Left renal cortex interstitium (tissue), 4 donors: ENCODE measurements at places on chromosomes 12 and 14. TPM values are rescaled to one million over a fixed set of nuclear protein-coding genes. Genes with fewer than 3 reads are reported as not detected.

The DNAH10 gene
- polyA plus RNA-seq: 6.0 TPM

The CDK17 gene
- 38.5 TPM for polyA plus RNA-seq

The CMTM5 gene
- polyA plus RNA-seq: 1.5 TPM

The TMPRSS12 gene
- 0.10 TPM for polyA plus RNA-seq

The ACTR6 gene
- 31.9 TPM for polyA plus RNA-seq

The ARMH4 gene
- 72.3 TPM for polyA plus RNA-seq

The YBX3 gene
- 234 TPM for polyA plus RNA-seq

The GPR137C gene
- polyA plus RNA-seq: 5.9 TPM

- DNase-seq: no peak
Measured at GRCh38 chr12:49200919-49201594, 12.2 kb upstream of the TUBA1A start.

- no peak for DNase-seq
Measured at GRCh38 chr12:47785036-47785886, 12.2 kb downstream of the SLC48A1 start.

GRCh38 chr14:32552766-32553165 is 223.7 kb downstream of the AKAP6 start:
- DNase-seq: no peak

DNA sequence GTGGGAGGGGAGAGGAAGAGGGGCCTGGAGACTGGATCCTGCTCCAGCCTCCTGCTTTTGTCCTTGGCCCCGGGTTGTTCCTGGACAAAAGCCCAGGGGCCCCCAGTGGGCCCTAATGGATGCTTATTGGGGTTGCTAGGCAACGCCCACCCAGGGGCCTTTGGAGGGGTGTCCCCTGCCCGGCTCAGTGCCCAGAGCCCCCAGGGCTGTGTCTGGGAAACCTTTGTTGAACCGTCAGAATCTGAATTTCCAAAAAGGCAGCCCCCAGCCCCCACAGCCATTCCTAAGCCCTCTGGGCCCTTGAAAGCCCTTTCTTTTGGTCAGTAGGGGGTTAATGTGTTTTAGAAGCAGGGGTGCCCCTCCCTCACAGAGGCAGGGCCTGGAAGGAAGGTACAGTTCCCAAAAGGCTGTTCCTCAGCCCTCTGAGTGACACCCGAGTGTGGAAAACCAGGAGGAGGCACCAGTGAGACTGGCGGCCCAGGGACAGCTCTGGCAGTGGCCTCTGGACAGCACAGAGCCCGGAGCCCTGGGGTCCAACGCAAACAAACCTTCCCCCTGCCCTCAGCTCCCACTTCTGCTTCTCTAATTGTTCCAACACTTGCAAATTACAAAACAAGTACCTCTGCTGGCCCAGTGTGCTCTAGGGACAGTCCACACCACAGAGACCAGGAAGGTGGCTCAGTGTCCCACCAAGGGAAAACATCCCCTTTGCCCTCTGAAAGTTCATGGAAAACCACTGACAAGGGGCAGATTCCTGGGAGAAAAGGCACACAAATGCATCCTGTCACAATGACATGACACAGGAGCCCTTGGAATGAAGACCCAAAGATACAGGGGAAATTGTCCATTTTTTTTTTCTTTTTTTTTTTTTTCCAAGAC is 19.4 kb downstream of the HHIPL1 start:
- no peak for DNase-seq

DNA sequence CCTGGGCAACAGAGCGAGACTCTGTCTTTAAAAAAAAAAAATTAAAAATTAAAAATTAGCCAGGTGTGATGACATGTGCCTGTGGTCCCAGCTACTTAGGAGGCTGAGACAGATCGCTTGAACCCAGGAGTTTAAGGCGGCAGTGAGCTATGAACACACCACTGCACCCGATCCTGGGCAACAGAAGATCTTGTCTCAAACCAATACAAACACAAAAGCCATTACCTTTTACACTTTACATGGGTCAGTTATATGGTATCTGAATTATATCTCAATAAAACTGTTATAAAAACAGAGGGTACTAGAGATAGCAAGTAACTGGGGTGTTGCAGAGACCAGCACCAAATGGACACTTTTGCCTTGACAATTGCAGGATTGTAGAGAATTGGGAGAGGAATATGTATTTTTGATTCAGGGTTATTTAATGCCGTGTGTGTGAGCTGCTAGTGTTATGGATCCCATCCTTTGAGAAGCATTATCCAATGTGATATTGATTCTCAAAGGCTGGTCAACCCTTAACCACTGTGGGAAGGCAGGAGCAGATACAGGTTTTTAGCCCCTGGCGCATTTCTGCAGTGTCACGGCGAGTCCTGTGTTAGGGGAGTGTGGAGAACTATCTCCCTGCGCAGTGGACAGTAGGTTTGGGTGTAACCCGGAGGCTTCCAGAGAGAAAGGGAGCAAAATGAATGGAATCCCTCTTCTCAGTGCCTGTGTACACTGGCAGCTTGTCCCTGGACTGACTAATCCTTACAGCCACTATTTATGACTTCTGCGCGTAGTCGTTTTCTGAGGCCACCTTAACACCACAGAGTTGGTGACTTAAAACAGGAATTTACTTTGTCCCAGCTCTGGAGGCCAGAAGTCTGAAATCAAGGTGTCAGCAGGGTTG is 4.3 kb downstream of the PSMD9 start:
- no peak for DNase-seq

GRCh38 chr12:6603095-6603567 is 4.0 kb downstream of the CHD4 start:
- no peak for DNase-seq

GRCh38 chr14:60204843-60205774 is 39.9 kb upstream of the DHRS7 start:
- DNase-seq: no peak

DNA sequence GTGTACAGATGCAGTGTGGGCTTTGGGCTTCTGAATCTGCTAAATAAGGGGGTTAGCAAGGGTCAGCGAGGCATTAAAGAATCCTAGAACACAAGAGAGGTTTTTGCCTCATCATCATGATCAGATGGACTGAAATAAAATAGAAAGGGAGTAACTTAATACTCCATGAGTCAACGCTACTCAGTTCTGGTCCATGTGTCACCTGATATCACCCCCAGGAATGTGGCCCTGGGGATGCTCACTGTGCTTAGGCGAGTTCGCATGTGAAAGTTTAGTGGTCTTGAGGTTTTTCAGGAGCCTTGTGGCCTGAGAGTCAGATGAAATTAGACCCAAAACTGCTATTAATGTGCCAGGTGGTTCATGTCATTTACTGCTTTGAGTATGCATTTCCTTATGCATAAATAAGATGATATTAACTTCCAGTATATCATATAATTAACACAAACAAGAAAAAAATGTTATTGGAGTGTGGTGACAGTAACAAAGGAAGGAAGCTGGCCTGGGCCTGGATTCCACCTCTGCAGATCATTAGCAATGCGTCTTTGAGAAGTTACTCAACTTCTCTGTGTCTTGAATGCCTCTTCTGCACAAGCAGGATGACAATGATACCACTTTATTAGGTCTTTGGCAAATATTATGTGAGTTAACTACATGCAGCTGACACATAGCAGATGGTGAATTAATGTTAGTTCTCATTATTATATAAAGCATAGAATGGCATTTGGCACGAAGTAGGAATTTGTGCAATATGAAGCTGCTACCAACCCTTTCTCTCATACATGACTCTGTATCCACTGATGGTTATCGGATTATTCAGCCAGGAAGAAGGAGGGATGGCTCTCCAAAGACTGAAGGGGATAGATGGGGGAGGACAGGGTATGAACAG is 1272.6 kb downstream of the AACS start:
- peak; percentile 23 for DNase-seq

DNA sequence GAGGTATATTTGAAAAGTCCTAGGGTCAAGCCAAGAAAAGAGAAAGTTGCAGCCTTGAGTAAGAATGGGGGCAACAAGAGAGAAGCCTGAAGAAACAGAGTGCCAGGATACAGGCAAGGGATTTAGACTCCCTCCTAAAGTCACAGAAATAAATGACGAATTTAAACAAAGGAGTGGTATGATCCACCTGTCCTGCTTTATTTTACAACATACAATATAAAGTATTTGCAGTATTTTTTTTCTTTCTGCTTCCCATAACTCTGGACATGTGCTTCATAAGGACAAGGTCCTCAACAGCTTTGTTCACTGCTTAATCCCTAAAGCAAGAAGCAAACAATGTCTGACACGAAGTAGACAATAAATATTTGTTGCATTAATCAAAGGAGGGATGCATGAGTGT is 57.4 kb downstream of the IFNG start:
- DNase-seq: no peak

DNA sequence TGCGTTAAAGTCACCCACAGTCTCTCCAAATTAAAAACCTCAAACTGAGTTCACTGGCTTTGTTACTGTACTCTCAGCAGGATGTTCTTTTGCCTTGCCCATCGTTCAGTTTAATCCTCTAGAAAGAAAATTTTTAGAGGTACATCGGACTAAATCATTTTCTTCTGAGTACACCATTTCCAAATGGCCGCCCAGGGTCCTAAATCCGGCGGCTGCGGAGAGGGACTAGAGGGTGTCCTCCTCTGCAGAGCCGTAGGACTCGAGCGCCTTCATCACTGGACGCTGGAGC is 1.4 kb downstream of the LIN7A start:
- DNase-seq: no peak

DNA sequence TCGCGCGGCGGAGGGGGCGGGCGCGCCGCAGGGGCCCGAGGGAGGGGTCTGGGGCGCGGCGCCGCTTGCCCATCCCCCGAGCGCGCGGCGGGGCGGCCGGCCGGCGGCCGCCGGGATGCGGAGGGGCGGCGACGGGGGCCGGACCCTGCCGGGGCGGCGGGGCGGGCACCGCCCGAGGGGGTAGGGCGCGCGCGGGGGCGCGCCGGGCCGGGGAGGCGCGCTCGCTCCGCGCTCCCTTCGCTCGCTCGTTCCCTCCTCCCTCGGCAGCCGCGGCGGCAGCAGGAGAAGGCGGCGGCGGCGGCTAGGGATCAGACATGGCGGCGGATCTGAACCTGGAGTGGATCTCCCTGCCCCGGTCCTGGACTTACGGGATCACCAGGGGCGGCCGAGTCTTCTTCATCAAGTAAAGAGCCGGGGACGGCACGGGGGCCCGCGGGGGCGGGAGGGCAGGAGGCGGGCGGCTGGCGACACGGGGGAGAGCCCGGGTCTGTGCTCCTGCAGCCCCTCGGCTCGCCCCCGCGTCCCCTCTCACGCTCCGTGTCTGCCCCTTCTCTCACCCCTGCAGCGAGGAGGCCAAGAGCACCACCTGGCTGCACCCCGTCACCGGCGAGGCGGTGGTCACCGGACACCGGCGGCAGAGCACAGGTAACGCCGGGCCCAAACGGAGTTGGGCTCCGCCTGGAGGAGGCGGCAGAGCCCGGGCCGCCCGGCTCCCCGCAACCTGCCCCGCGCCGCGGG is at the start of gene PLEKHA5:
PLEKHA5 (plus strand) TSS at position 248 of the 738 bp plus-strand sequence; CDS start at position 315, 67 bp downstream.
- DNase-seq: peak; percentile 41

DNA sequence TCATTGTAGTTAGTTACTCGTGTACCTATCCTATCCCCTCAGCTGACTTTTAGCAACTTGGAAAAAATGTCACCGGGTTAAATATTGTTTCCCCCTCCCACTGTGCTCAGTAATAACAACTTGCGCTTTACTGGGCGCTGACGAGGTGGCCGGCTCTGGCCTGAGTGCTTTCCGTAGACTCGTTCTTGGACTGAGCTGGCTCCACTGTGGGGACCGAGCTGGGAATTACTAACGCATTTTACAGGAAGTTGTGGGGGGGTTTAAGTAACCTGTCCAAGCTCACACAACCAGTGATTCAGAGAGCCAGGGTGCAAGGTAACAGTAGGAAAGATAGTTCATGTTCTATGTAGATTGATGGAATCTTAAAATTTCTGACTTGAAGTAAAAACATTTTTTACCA is 82.5 kb upstream of the KICS2 start:
- no peak for DNase-seq
